ENCODE measurements at places on chromosomes 3 and 15.

DNA sequence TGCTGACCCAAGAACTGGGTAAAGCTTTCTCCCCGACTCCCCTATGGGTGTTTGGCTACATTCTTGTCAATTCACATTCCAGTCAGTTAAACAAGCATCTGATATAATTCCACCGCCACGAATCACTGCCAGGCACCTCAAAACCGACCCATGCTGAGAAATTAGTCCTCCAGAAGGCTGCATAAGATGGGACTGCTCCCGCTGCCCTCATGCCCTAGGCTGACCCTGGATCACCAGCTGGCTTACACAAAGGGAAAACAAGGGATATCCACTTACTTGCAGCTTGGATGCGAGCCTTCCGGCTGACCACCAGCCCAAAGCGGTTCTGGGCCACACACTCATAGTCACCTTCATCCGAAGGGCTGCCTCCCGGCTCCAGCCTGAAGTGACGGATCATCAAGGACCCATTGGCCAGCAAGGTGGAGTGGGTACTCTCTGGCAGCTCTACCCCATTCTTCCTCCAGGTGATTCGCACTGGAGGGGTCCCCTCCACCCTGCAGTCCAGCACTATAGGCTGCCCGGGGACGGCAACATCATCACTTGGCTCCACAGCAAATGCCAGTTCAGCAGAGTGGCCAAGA, 2.9 kb downstream of the IGDCC3 start:
- DNase-seq: no peak

DNA sequence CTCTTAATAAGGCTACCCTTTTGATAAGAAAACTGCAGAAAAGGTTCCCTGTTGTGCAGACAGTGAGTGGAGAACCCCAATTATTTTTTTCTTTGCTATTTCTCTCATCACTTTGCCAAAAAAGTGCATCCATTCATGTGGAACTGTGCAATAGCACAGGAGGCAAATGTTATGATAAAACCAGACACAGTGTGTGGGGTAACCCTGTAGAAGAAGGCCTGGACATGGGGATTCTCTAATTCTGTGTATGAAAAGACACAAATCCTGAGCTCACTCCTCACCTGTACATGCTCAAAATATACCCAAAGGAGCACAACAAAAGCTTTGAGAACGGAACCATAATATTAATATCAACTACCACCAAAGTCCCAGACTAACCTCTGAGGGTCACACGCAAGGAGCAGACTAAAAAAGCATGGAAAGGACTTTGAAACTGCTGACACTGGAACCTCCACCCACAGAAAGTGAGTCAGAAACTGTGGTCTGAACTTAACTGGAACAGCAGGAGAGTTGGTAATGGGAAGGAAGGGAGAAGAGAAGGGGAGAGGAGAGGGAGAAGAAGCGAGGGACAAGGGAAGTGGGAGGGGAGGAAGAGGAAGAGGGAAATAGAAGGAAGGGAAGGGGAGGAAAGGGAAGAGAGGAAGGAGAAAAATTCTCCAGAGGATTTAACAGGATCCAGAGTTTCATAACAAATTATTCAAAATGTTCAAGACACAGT, 299.9 kb downstream of the TBC1D5 start:
- DNase-seq: no peak

- no peak for DNase-seq
Observed at GRCh38 chr3:32313723-32314473, 75.4 kb downstream of the CMTM8 start.

DNA sequence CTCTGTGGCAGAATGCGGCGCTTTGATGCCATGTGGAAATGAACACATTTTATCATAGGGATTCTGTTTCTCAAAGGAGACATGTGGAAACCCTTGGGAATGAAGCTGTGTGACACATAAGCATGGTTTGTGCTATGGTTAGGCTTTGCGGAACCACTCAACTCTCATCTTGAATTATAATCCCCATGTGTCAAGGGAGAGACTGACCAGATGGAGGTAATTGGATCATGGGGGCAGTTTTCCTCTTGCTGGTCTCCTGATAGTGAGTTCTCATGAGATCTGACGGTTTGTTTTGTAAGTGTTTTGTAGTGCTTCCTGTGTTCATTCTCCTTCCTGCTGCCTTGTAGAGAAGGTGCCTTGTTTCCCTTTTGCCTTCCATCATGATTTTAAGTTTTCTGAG, 1109.2 kb upstream of the ALCAM start:
- no peak for DNase-seq

- no peak for DNase-seq
Observed at GRCh38 chr3:3665961-3666640, 133.1 kb upstream of the LRRN1 start.

- no peak for DNase-seq
Observed at GRCh38 chr3:119598410-119599098, 869 bp downstream of the PLA1A start.

- no peak for DNase-seq
Observed at GRCh38 chr3:186452517-186452916, 90.5 kb upstream of the DGKG start.

- DNase-seq: no peak
Observed at GRCh38 chr15:66730168-66731021, 28.4 kb downstream of the SMAD6 start.

- no peak for DNase-seq
Observed at GRCh38 chr3:71713041-71713440, 12.2 kb downstream of the EIF4E3 start.

DNA sequence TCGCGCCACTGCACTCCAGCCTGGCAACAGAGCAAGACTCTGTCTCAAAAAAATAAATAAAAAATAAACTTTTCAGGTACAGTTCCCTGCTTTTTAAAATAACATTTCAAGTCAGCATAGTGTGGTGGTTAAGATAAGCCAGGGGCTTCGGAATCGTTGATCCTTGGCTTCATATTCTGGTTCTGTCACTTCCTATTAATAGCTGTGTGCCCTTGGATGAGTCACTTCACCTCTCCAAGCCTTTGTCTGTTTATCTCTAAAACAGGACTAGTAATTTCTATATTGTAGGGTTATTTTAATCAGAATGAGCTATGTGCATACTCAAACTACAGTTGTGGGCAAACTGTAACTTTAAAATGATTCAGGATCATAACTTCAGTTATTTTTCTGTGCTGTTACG, 53.8 kb upstream of the SENP5 start:
- no peak for DNase-seq

DNA sequence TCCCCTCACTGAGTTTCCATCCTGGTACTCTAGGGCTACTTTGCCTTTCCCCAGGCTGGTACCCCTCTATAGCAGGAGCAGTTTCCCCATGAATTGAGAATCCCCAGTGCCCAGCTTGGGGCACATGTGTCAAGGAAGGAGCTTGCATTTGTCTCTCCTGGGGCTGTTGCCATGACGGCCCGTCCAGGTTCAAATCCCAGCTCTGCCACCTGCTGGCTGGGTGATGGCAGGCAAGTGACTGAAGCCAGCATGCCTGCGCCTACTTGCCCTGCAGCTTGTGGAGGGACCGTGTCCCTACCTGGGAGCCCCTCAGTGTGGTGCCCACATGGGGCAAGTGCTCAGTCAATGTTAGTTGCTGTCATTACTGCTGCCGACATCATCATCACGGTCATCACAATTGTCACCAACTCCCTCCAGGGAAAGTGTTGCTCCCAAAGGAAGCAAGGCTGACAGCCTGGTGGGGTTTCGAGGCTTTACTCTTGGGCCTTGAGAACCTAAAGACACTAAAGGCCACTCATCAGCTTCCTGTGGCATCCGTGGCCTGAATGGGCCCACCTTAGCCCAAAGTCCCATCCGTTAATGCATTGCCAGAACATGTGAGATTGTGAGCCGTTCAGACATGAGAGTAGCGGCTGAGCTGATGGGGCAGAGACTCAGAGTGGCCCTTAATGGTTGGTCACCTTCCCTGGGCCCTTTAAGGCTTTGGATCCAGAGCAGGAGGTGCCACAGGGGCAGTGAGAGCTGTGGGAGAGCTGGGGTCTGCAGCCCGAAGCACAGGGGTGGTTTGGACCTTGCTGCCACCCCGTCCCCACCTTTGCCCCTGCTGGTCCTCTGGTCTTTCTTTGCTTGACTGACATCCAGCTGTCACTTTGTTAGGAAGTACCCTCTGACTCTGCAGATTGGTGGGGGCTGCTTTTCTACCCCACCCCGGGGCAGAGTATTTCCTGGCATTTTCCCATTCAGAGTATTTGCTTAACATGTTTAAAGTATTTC, 144.4 kb downstream of the DNAJB8 start:
- DNase-seq: no peak

DNA sequence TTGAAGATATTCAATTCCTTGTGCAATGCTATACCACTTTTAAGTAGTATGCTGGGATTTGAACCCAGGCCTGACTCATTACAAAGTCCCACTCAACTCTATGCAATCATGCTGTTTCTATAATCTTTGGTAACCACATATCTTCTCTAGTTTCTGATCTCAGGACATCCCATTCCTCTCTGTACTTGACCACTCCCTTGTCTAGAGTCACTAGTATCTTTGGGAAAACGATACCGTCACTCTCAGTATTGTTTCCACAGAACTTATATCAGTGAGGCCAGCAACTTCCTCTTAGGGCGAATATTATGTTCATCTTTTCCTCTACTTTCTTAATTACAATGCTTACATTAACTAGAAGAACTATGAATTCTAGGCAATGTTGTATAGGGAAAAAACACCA, 137.3 kb upstream of the TSPAN3 start:
- DNase-seq: no peak

- DNase-seq: no peak
Observed at GRCh38 chr3:53845103-53845880, 927 bp downstream of the CHDH start.

- no peak for DNase-seq
Observed at GRCh38 chr3:131350506-131350905, 31.1 kb upstream of the NUDT16 start.

DNA sequence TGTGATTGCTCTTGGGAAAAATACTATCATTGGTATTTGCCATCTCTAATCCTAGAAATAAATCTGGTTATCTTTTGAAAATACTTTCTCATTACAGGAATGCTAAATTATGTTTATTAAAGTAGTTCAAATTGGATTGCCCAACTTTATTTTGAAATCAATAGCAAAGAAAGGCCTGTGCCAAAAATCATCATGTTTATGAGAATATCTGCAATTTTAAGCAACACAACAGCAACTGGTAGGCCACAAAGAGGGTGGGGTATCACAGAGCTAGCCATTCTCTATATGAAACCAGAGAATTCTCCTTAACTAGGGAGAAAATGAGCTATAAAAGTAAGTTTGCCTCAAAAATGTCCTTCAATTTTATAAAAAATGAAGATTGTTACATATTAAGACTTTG, 11.9 kb upstream of the TM4SF19 start:
- no peak for DNase-seq

DNA sequence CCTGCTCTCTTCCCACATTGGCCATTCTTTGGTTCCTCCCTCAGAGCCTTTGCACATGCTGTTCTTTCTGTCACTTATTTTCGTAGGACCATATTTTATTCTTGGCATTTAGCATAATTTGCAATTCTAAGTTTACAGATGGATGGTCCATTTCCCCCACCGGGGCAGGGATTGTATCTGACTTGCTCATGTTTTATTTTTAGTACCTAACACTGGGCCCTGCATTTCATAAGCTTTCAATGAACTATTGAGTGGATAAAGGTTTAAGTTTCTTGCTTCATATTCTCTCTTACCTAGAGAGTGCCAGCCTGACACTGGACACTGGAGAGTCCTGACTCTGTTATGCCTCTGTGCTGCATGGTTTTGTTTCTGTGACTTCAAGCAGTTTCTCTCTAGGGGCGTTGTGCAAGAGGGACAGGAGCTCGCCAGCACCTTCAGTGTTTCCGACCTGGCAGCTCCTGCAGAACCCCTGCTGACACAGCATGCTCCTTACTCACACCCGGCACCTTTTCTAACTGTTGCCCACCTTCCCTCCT, 87.4 kb downstream of the FLNB start:
- no peak for DNase-seq

DNA sequence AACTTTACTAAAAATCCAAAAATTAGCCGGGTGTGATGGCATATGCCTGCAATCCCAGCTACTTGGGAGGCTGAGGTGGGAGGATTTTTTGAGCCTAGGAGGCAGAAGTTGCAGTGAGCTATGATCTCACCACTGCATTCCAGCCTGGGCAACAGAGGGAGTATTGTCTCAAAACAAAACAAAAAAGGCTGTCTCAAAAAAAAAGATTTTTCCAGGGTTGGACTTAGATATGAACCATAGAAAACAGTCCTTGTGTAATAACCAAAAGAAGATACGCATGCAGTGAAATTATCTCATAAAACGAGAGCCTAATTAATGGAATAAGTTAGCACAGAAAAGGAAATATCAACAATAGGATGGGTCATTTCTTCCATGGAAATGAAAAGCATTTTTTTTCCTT, 320.4 kb upstream of the RASGRP1 start:
- no peak for DNase-seq

DNA sequence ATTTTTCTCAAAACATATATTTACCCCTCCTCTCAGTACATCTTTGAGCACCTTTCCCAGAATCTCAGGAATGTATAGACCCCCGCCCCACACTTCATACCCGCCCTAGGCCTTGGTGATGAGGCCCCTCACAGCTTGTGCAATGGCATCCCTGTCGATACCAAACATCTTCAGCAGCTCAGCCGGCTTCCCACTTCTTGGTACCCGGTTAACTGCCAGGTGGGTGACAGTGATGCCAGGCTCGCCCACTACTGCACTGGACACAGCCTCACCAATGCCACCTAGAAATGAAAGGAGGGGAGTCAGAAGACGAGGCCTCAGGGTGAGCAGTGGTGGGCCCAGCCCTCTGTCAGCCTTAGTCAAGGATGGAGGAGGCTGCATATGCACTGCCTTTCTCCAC, 30.2 kb downstream of the TKT start:
- DNase-seq: no peak

DNA sequence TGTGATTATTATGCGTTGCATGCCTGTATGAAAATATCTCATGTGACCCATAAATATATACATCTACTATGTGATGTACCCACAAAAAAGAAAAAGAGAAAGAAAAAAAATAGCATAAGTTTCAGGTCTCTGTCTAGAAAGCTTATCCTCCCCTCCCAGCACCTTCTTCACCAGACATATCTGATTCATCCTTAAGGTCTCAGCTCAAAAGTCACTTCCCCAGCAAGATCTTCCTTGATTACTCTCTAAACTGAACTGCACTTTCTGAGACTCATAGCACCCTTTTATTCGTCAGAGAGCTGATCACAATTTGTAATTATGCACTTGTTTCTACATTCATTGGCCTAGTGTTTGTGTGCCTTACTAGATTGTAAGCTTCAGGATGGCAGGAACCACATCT, 11.1 kb upstream of the PTPN9 start:
- DNase-seq: no peak

DNA sequence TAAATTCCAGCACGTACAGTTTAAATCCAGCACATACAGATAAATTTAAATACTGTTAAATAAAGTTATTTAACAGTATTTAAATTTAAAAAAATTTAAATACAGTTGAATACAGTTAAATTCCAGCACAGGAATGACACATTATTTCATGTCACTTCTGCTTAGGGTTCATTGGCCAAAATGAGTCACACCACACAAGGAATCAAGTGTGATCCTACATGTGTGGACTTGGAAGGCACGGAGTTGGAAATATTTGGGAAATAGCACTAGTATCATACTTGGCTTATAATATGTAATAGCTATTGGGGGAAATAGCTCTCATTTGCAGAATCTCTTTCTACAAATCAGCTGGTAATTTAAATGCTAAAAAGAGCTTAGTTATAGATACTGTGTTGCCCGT, 10.6 kb downstream of the RAB7A start:
- DNase-seq: no peak

Data from dorsolateral prefrontal cortex (tissue), 122 donors.